MCF 10A (cell line): ENCODE measurements at places on chromosomes 1 and 21. TPM values are rescaled to one million over a fixed set of nuclear protein-coding genes. Genes with fewer than 3 reads are reported as not detected.

The COL6A1 gene
- 3.2 and 3.5 TPM in 2 replicates for total RNA-seq

The IFI16 gene
- total RNA-seq = 139 and 163 TPM in 2 replicates

The TNFRSF8 gene
- total RNA-seq = not detected in 2 replicates

- no peaks in the 10 kb centered on the region for H3K27me3 ChIP-seq
- H3K36me3 ChIP-seq = no peaks in the 10 kb centered on the region
- DNase-seq = no peak
- no peaks in the 10 kb centered on the region for H3K4me1 ChIP-seq
- no peak overlapping the region for H3K27ac ChIP-seq
These were observed 31.7 kb upstream of the HAO2 start for GRCh38 chr1:119336848-119337247.

DNA sequence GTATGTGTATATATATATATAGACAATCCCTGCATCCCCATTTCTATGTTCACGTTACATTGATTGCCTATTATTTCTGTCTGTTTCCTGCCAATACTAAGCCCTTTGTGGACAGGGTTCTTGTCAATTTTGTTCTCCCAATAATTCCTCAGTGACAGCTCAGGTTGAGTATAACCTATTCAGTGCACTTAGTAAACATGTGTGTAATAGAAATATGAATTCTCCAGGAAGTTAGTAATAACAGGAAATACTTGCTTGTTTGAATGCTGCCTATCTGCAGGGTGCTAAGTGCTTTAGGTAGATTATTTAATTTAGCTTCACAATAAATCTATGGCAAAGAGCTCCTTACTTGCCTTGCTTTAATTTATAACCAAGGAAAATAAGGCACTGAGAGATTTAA is 52.8 kb upstream of the PTGFR start:
- no peaks in the 10 kb centered on the region for H3K36me3 ChIP-seq
- no peaks in the 10 kb centered on the region for H3K27me3 ChIP-seq
- no peak overlapping the region for H3K4me3 ChIP-seq
- H3K4me1 ChIP-seq = peaks cover 6% of the 10 kb centered on the region
- no peak for DNase-seq

- no peak overlapping the region for H3K27ac ChIP-seq
- no peaks in the 10 kb centered on the region for H3K27me3 ChIP-seq
- peaks cover 15% of the 10 kb centered on the region for H3K36me3 ChIP-seq
- peaks cover 11% of the 10 kb centered on the region for H3K4me1 ChIP-seq
- no peak overlapping the region for H3K4me3 ChIP-seq
- DNase-seq = no peak
These were observed 42.0 kb downstream of the TBCE start for GRCh38 chr1:235409042-235409820.

DNA sequence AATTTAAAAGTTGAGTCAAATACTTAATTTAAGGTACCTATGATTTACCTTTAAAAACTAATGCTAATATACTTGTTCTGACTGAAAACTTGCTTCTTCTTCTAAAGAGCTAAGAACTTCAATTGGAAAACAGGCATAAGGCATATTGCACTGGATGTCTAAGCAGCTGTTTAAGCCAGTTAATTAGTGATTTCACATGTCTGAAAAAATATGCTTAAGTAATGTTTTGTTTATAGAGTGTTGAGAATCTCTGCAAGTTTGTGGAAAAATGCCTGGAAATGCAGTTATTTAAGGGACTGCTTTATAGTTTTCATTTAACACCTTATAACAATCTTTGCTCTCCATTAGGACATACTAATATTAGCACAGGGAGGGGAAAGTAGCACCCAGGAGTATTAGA is 28.2 kb downstream of the UBE2U start:
- H3K4me1 ChIP-seq = no peaks in the 10 kb centered on the region
- no peaks in the 10 kb centered on the region for H3K36me3 ChIP-seq
- no peak overlapping the region for H3K27ac ChIP-seq
- no peak for DNase-seq
- H3K4me3 ChIP-seq = no peak overlapping the region
